Stimulated activated CD8-positive, alpha-beta memory T cell treated with anti-CD3 and anti-CD28 coated beads, Interleukin-4, amount 100 ng/mL, for 1 hour (primary cell): ENCODE measurements at places on chromosomes 1 and 21.

GRCh38 chr1:42758641-42759040 is 8.2 kb downstream of the P3H1 start:
- no peak for DNase-seq

DNA sequence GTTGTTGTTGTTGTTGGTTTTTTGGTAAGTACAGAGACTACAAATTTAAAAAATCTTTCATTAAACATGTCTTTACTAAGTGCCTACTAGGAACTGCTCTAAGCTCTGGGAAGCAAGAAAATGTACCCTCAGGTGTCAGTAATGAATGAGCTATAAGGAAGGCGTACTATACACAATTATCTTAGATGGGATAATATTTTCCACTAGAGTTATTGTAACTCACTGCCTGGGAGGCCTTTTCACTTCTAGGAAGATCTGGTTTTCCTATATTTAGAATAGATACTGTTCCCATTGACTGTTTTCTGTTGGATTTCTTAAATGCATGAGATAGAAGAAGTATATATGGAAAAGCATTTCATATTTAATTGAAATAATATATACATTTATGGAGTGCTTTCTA is 19.6 kb downstream of the CLIC4 start:
- DNase-seq = no peak

- no peak for DNase-seq
These were observed 1.7 kb upstream of the GADD45A start for GRCh38 chr1:67683316-67683715.

DNA sequence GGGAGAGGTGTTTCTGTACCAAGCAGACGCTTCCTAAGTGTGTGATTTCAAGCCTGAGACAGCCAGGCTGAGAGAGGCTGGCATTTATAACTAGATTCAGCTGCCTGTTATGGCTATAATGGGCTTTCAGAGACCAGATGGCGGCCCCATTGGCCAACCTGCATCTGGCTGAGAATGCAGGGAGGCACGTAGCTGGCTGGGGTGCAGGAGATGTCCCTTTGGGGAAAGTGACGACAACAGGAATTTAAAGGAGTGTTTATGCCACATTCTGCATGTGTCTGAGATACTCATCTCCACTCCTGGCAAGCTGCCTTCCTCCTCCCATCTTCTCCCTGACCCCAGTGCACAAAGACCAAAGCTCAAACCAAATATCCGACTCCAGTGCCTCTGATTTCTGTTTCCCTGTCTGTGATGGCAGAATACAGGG is 21.3 kb upstream of the CCDC190 start:
- DNase-seq = no peak

DNA sequence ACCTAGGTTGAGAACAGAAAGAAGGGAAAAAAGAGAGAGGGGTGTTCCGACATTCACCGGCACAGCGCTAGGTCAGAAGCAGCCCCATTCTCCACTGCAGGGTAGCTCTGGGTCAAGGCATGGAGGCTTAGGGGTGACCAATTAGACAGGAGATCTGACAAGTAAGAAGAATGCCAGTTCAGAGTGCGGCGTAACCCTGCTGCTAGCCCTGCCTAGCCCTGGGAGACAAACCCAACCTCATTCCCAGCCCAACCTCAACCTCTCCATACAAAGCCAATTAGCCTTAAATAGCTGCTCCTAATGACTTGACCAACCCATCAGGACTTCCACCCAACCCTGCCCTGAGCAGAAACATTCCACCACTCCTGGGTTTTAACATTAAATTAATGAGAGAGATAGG is 3.4 kb downstream of the PRELP start:
- DNase-seq = no peak

GRCh38 chr1:55076356-55076755 is 37.0 kb downstream of the PCSK9 start:
- DNase-seq = no peak

DNA sequence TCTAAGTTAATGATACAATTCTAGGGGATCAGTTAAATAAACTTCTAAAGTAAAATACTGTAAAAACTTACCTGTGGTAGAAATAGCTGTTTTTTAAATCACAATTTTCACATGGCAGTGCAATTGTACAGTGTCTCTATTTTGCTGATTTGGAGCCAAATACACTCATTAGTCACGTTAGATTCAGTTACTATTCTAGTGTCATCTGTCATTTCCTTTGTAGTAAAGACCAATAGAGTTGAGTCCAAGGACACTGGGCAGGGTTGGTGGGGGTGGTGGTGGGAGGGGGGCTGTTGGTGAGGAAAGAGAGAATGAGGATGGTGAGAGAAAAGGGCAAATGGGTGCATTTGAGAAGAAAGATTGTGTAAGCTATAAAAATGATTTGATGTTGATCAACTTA is 33.6 kb downstream of the CD55 start:
- DNase-seq = no peak

DNA sequence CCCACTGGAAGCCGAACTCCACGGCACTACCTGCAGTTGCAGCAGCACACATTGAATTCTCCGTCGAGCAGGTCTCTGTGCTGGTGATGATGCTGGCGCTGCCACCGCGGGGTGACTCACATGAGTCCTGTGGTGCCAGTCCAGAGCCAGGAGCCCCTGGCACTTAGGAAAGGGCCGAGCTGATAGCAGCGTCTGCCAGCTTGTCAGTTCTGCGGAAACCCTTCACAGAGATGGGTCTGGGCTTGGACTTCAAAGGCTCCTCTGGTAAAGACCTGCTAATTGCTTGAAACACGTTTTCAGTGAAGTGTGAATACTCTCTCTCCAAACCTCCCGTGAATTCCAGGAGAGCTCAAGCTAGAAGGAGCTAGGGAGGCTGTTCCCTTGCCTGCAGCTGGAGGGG is 92.2 kb downstream of the GRIK3 start:
- DNase-seq = no peak

DNA sequence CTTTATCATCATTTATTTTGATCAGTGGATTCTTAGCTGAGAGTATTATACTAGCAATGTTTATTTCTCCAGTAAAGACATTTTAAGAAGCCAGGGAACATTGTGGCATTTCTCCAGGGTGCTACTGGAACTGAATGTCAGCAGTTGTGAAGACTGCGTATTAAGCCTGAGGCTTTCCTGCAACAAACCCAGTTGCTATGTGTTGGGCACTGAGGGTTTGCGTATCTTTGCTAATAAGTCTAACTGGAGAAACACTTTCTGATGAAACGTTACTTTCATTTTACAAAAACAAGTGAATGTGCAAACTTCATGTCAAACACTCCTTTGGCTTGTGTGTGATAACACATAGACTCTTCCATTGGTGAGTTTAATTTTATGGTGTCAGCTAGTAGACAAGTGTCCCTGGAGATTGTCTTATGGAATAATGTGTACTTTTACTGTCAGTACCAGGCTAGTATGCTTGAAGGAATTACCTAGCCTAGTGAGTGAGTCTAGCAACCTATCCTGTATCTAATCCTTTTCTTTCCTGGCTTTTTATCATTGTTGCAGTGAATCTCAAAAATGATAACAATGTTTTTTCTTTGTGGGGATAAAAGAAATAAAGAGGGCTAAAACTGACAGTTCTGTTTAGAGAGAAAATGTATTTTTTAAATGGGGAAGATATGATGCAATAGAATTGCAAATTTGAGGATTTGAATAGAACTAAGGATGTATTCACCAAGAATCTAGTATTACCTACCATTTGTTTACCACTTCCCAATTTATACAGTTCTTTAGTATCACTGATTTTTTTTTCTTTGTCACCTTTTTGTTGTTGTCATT is 70.1 kb downstream of the MTR start:
- no peak for DNase-seq

DNA sequence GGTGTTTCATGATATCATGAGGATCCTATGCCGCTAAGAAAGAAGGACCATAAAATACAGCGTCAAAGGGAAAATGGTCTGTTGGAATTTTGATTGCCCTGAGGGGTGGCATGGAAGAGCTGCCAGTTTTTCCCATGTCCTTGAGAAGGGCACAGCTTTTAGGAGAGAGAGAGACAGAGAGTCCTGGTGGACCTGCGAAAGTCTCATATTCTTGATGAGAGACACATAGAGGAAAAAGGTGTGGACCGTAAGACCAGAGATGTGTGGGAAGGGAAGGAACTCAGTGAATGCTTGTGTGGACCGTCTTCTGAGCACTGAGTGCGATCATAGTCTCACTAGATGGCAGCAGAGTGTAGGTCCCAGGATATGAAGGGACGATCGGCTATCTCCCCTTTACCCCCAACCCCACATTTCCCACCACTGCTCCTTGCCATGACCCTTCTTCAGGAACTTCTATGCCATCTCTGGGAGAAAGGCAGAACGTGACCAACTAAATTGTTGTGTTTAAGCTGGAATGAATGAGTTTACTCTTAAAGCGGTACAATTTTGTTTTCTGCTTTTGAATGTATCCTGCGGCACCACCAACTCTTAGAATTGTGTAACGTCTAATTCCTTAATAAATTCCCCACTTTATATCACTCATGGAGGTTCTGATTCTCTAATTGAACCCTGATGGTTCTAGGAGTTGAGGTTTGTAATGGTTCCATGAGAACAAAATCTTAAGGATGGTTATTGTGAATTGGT is 117.7 kb downstream of the CTH start:
- no peak for DNase-seq

GRCh38 chr1:234765672-234766071 is 155.7 kb upstream of the IRF2BP2 start:
- DNase-seq = no peak

DNA sequence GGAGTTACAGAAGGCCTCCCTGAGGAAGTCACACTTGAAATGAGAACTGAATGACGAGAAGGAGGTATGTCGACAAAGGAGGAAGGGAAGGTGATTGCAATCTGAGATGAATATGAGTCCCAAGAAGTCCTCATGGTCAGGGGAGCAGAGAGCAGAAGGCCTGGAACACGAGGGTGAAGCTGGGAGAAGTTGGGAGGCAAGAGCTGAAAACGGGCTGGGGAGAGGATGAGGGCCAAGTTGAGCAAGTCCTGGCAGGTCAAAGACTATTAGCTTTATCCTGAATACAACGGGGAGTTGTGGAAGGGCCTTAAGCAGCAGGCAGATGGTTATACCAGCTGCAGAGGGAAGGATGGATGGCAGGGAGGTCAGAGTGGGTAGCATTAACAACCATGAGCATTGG is 89.5 kb downstream of the KCNJ15 start:
- DNase-seq = no peak

DNA sequence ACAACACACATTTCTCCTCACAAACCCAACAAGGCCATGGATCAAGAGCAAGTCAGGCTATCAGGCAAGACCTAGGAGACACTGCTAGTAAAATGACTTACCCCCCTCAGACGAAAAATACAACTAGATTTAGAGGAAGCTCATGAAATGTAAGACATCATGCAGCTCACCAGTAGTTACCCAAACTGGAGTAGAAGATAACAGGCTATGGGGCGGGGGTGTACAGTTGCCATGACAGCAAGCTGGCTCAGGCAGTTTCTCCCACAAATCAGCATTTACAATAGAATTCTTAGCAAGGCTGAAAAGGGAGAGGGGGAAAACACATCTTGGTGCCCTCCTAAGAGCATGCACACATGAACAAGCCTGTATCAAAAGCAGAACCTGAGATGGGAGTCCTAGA is 13.9 kb downstream of the TPM3 start:
- no peak for DNase-seq

GRCh38 chr1:52970149-52970548 is 43.1 kb downstream of the SCP2 start:
- no peak for DNase-seq

DNA sequence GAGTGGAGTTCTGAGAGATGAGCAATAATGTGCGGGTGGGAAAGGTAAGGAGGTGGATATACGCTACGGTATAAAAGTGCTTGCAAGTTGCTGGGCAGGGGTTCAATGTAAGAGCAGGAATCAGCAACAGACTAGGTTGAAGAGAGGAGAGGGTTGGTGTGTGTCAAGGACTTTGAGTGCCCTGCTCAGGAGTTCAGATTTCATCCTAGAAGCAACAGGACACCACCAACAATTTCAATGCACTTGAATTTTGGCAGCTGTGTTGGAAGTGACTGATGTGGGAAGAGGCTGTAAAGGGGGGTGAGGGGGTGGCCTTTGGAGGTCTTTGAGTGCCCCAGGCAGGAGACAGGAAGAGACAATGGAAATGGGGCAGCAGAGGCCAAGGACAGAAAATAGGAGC is 57.3 kb downstream of the RHOU start:
- no peak for DNase-seq

- DNase-seq = no peak
These were observed 1037.4 kb upstream of the TMPRSS15 start for GRCh38 chr21:19440792-19441655.

- no peak for DNase-seq
These were observed 4.2 kb upstream of the FAM131C start for GRCh38 chr1:16077406-16078245.

DNA sequence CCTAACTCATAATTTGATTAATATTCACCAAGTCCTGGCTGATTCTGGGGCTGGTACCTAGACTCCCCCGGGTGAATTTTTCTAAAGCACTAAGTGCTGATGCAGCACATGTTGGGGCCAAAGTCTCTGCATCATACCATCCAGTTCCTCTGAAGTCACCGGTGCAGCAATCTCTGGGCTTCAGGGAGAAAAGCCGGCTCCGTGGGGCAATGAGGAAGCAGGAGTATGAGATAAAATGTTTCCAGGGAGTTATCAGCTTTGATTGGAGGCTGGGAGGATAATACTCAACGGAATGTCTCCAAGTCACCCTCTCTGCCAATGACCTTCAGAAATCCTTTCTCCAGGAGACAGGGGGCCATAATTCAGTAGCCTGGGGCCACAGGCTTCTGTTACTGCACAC is 1.2 kb downstream of the FCAMR start:
- no peak for DNase-seq

DNA sequence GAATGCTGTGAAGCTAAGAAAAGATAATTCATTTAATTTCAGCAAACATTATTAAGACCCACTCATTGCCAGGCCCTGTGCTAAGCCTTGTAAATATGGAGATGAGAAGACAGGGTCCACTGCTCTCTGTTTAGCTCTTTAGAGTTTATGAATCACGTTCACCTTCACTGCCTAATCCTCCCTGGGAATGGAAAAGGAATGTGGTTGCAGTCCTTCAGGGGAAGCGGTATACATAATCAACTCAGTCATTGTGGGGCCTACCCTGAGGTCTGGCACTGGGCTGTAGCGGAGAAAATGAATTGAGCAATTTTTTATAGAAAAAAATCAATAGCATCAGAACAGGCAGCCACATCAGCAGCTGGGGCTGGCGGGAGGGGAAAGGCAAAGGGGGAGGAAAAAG is 412.1 kb upstream of the NFIA start:
- DNase-seq = no peak

- no peak for DNase-seq
These were observed 125.3 kb upstream of the CD34 start for GRCh38 chr1:208036106-208036808.

GRCh38 chr1:165900576-165901380 is 73.4 kb downstream of the UCK2 start:
- DNase-seq = no peak

- no peak for DNase-seq
These were observed 679 bp downstream of the ABL2 start for GRCh38 chr1:179228783-179229213.

- DNase-seq = no peak
These were observed 111.8 kb downstream of the VPS13D start for GRCh38 chr1:12341667-12342066.

- DNase-seq = no peak
These were observed 41.8 kb upstream of the POU3F1 start for GRCh38 chr1:38088366-38088765.

- no peak for DNase-seq
These were observed 19.7 kb upstream of the KCNC4 start for GRCh38 chr1:110190282-110190929.

- DNase-seq = no peak
These were observed 47.3 kb upstream of the BCL10 start for GRCh38 chr1:85323770-85324169.

GRCh38 chr1:54253480-54253879 is 53.5 kb downstream of the MRPL37 start:
- DNase-seq = no peak
